ENCODE measurements at places on chromosomes 13 and 19. TPM values are rescaled to one million over a fixed set of nuclear protein-coding genes. Genes with fewer than 3 reads are reported as not detected.

- no peak overlapping the region for H3K4me3 ChIP-seq
- peaks cover 3% of the 10 kb centered on the region for H3K36me3 ChIP-seq
- H3K27me3 ChIP-seq, result no peaks in the 10 kb centered on the region
- DNase-seq, result no peak
Measured at GRCh38 chr13:41622432-41623429, 165.4 kb downstream of the RGCC start.

DNA sequence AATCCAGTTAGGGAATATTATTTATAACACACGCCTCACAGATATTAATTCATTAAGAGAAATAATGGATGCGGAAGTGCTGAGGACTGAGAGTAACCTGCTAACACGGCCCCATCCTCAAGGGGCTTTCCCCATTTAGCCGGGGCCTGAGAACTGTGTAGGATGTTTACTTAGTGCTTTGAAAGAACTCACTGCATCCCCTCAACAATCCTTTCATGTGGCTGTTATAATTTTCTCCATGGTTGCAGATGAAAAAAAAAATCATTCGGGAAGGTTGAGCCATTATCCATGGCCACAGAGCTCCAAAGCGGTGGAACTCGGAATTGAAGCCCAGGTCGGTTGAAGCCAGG is 98.2 kb downstream of the ING1 start:
- no peak for DNase-seq
- H3K4me3 ChIP-seq, result no peak overlapping the region
- no peaks in the 10 kb centered on the region for H3K4me1 ChIP-seq
- no peak overlapping the region for H3K27ac ChIP-seq
- H3K27me3 ChIP-seq, result peaks cover 38% of the 10 kb centered on the region

GRCh38 chr19:16506961-16507360 is 10.8 kb downstream of the C19orf44 start:
- no peak overlapping the region for H3K27ac ChIP-seq
- no peak overlapping the region for H3K4me3 ChIP-seq
- peaks cover 43% of the 10 kb centered on the region for H3K36me3 ChIP-seq
- H3K27me3 ChIP-seq, result no peaks in the 10 kb centered on the region
- no peak for DNase-seq

DNA sequence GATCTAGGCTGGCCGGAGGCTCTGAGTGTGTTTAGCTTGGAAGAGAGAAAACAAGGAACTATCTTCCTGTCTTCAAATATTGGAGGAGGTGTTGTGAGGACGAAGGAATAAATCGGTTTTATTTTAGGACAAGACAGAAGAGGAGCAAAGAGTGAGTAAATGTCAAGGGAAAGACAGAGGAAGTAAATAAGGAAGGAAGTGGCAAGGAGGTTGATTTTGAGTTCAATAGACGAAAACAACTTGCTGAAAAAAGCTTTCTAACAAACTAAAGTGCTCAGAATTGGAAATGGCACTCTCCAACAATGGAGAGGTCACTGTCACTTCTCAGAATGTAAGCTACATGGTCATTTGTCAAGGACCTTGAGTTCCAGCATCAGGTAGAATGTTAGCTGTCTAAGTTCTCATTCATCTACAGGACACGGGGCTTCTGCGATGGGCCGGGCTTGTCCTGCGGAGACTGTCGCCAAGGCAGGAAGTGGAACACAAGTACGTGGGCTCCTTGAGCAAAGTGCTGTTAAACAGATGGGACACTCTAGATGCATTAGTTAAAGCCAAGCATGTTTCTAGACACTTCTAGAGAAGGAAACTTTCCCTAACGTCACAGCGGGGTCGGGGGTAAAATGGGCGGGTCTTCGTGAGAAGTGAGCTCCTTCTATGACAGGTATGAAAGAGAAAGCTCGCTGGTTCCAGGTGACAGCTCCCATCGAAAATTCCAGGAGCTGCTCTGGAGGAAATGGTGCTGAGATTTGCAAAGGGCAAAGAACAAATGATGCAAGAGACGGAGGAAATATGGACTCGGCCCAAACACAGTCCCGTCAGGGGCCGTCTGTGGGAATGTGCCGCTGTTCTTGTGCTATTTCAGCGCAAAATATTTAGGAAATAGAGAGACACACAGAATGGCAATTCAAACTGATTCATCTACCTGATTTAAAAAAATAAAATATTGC is 103.9 kb upstream of the UBL3 start:
- peaks cover 3% of the 10 kb centered on the region for H3K27me3 ChIP-seq
- H3K4me1 ChIP-seq, result no peaks in the 10 kb centered on the region
- H3K36me3 ChIP-seq, result no peaks in the 10 kb centered on the region
- no peak overlapping the region for H3K4me3 ChIP-seq
- H3K27ac ChIP-seq, result no peak overlapping the region
- DNase-seq, result peak; percentile 60

Gene SLC25A41
- polyA plus RNA-seq, result 0.36 TPM

Gene FAM187B
- not detected for polyA plus RNA-seq

All from large intestine (tissue), 12 donors.